Brain pericyte (primary cell): ENCODE measurements at places on chromosomes 3 and 15.

GRCh38 chr15:23372284-23372683 lies 17.7 kb downstream of the GOLGA8S start:
- no peak for DNase-seq

- DNase-seq, result no peak
These were observed 93.4 kb downstream of the TOP2B start for GRCh38 chr3:25571285-25571684.

DNA sequence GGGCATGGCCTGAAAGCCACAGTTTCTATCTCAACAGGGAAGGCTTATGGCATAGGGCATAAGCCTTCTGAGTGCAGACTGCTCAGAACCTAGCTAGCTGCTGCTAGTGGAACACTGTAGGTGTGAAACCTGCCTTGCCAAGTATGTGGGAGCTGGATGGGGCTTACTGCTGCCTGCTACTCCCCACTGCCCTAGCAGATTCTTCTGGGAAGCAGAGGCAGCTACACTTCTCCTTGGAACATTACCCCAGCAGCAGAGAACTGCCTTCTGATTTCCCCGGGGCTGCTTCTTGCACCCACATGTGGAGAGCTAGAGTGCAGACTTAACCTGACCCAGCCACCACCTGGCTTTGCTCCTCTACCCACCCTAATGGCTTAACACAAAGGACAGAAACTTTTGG lies 215.7 kb downstream of the POLQ start:
- no peak for DNase-seq

DNA sequence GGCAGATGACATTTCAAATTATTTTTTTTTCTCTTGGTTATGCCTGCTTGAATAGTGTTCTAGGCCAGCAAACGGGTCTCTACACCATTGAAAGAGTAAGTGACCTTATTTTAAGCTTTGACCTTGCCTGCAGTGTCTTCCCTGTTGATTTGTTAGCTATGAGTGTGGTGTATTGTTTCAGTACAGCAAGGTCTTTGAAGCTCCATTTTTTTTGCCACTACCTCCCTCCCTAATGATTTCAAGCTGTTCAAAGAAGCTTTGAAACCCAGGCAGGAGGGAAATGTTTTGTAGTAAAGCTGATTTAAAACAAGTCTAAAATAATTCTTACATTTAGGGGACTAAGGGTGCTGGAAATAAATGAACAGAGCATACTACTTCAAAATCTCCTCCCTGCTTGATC lies 1249.8 kb downstream of the ROBO1 start:
- no peak for DNase-seq

DNA sequence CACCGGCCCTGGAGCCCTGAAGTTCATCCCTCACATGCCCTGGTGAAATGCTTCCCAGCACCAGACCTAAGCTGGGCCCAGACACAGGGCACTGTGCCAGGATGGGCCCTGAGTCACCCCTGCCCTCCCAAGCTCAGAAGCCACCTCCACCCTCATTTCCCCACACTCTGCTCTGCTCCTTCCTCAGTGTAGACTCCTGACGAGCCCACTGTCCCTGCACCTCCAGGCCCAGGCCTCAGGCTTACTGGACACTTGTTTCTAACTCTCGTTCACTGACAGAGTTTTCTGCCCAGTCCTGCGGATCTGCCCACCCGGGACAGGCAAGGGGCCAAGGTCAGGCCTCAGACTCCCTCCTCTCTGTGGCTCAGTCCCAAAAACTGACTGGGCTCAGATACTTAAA lies 112.6 kb upstream of the RNF7 start:
- no peak for DNase-seq

DNA sequence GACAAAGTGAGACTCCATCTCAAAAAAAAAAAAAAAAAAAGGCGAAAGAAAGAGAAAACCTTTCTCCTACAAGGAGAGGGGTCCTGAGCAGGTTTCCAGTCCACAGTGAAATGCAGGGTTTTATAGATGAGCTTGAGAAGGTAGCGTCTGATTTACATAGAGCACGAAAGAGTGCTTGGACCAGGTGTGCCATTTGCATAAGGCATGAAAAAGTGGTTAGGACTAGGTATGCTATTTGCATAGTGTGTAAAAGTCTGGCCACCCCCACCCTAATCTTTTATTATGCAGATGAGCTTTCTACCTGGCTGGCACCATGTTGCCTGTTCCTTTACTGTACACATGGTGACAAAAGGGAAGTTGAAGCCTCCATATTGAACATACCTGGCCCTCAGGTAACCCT lies 13.6 kb upstream of the RNU6-1 start:
- DNase-seq, result no peak

- DNase-seq, result no peak
These were observed 99.9 kb downstream of the ITPR1 start for GRCh38 chr3:4593014-4593413.

DNA sequence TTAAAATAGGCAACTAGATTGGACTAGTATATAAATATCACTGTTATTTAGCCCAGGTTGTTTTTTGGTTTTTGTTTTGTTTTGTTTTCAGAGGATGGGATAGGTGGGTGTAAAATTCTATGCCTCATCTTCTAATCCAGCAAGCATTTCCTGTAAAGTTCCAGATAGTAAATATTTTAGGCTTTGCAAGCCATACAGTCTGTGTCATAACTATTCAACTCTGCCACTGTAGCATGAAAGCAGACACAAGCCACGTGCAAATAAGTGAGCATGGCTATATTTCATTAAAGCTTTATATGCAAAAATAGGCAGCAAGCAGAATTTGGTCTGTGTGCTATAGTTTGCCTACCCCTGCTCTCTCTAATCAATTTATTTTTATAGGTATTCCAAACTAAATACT lies 657.3 kb upstream of the TGFBR2 start:
- DNase-seq, result no peak

DNA sequence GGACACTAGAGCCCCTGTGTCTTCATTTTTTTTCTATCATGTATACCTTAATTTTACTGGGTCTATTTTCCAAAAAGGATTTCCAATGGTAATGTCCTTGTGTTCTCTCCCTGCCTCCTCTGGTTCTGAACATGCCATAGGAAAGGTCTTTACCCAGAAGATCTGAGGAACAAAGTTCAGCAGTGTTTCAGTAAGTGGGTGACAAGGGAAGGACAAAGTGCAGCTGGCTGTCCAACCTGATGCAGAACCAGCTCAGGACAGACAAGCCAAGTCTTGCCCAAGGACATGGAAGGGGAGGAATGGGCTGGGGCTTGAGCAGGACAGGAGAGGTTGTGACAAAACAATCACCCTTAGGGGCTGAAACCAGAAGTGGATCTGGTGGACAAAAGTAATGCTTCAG lies 61.2 kb upstream of the STRIT1 start:
- DNase-seq, result no peak

GRCh38 chr3:37477275-37477674 lies 302.9 kb upstream of the LRRFIP2 start:
- no peak for DNase-seq

GRCh38 chr3:138849222-138849940 lies 14.7 kb upstream of the PIK3CB start:
- no peak for DNase-seq

DNA sequence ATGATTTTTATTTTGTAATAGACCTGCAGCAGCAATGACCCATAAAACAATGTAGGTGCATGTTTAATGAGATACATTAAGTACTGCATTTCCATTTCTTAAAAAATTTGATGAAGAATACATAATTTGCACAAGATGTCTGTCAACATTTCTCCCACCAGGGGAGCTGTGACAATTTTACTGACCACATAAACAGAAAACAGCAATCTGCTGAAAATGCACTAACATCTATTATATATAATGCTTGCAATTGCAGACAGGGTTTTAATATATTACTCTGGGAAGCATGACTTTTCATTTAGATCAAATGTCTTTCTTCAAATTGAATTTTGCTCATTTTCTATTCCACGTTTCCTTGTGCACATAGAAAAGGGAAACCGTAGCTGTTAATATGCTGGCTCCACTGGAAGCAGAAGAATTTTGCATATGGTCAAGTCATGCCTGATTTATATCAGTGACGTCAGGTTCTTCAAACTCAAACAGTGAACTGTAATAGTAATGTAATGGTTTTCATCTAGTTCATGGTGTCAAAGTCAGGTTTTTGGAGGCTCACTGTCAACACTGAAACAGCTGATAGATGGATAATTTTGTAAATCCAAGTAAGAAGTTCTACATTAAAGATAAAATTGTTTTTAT lies 79.8 kb upstream of the IGF1R start:
- no peak for DNase-seq

DNA sequence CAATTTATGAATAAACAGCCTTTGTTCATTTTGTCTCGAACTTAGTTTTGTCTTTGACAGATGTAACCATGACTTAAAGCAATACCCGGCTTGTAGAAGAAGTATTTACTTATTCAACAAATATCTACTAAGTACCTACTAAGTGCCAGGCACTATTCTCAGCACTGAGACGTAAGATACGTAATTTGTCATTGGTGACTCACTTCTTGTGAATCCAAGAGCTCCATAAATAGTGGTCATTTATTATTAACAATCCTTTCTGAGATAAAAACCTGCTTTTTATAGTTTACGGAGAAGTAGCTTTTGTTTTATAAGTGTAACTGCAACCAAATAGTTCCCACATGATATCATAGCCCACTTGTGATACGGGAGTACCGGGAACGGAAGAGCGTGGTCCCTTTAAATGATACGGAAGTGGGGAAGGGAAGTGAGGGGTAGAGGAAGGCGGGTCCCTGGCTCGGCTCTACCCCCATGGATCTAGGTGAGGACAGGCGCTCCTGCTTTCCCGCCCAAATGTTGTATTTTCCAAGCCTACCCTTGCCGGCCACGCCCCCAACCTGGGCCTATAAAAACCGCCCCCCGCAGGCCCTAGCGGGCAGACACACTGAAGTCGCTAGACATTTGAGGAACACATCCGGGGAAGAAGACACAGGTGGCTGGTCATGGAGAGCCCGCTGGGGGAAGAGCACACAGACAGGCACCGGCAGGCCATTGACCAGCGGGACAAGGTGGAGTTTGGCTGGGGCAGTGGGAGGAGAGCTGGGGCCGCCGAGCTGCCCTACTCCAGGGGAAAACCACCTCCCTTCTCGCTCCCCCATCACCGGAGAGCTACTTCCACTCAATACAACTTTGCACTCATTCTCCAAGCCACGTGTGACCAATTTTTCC lies at the start of gene SAMMSON:
Gene SAMMSON (plus strand): TSS at position 594 of the 888 bp plus-strand sequence.
- no peak for DNase-seq

- DNase-seq, result no peak
These were observed 642.6 kb downstream of the MAGI1 start for GRCh38 chr3:65396078-65396477.

GRCh38 chr3:190617185-190617584 lies 103.3 kb downstream of the IL1RAP start:
- DNase-seq, result no peak

DNA sequence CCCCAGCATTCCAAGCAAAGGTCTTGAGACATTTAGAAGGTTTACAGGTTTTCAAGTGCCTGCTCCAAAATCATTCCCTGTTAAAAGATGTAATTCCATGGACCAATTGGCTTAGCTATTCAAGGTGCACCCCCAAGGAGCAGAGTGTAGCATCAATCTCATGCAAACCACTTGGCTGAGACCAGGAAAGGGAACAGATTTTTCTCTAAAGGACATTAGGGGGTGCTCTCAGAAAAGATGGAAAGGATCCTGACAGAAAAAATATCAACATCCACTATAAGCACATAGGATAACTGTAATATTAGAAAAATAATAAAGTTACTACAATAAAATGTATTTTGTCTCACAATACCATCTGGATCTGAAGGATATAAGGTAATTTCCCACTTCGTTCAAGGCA lies 328.0 kb upstream of the CDIN1 start:
- DNase-seq, result no peak

- DNase-seq, result no peak
These were observed 1.8 kb downstream of the IL20RB start for GRCh38 chr3:136959599-136959998.
